ENCODE measurements at places on chromosomes 2 and 18. TPM values are rescaled to one million over a fixed set of nuclear protein-coding genes. Genes with fewer than 3 reads are reported as not detected.

Gene PJVK
- 11.0 TPM for total RNA-seq

Gene QPCT
- total RNA-seq = 10.3 TPM

Gene GALR1
- 0.31 TPM for total RNA-seq

Gene STON1
- total RNA-seq = 10.6 TPM

Gene PROKR1
- 2.8 TPM for total RNA-seq

Gene GPR35
- total RNA-seq = 2.5 TPM

Gene ZC3H8
- 88.0 TPM for total RNA-seq

Gene EFR3B
- 69.5 TPM for total RNA-seq

Gene CLK1
- total RNA-seq = 249 TPM

Gene FIGN
- total RNA-seq = 4.4 TPM

Gene CENPA
- total RNA-seq = 1.3 TPM

Gene LOXL3
- 19.4 TPM for total RNA-seq

Gene UXS1
- 69.5 TPM for total RNA-seq

Gene ALPG
- not detected for total RNA-seq

Gene OST4
- total RNA-seq = 192 TPM

Gene PLB1
- total RNA-seq = 4.4 TPM

Gene PCARE
- not detected for total RNA-seq

Gene IL36A
- total RNA-seq = not detected

Gene TLX2
- not detected for total RNA-seq

Gene DNAH7
- total RNA-seq = 19.4 TPM

Gene SERPINB12
- not detected for total RNA-seq
